Thoracic aorta (tissue), 2 donors: ENCODE measurements at places on chromosomes 4 and X.

- DNase-seq: no peak
Measured at GRCh38 chrX:18931972-18932371, 51.9 kb downstream of the PHKA2 start.

DNA sequence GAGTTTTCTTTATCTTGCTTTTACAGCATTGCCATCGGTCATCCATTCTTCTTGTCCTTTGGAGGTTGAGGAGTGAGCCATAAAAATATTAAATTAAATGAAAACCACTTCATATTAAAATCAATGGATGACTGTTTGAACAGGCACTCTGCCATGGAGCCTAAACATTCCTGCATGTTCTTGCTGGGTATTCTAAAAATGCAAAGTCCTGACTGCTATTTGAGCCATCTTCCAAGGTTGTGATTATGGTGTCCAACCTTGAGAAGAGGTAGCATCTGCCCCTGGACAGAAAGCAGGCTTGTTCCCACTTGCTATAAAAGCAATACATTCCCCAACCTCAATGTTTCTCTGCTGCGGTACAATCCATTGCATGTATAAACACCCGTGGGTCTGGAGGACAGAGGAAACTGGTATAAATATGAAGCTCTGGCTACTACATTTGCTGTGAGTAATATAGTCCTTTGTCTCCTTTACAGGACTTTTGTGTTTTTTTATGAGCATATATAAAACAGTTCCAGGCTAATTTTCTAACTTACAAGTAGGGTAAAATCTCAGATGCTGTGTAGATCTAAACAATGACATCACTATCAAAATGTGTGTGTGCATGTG is 70.9 kb upstream of the FAT4 start:
- no peak for DNase-seq

DNA sequence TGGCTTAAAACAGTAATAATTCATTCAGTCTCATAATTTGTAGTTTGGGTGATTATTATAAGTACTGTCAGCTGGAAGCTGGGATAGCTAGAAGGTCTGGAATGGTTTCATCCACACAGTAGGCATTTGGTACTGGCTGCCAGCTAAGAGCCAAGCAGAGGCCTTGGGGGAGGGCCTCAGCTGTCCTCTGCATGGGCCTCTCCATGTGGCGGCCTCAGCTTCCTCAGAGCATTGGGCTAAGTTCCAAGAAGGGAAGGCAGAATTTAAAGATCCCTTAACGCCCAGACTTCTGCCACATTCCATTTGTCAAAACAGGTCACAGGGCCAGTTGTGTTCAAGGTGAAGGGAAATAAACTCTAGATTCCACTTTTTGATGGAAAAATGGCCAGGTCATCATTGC is 93.3 kb downstream of the NEUROG2 start:
- no peak for DNase-seq

DNA sequence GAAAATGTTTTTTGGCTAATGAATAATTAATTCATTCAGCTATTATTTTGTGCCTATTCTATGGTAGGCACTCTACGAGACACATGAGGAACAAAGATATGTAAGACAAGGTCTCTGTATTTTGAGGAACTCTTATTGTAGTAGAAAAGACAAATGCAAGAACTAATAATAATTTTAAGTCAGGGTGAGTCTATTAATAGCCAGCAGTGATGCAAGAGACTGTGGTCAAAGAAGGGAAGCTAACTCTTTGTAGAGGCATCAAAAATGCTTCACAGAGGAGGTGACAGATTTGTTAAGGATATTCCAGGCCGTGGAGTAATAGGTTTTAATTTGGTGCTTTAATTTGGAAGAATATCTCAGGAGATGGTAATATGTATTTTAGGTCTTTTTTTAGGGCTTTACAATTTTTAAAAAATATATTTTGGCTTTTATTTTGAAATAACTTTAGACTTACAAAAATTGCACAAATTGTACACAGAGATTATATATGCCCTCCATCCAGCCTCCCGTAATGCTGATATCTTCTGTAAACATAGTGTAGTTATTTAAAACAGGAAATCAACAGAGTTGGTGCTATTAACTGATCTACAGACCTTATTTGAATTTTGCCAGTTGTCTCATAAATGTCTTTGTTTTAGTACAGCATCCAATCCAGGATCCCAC is 48.1 kb downstream of the DCLK2 start:
- no peak for DNase-seq

- DNase-seq: no peak
Measured at GRCh38 chrX:141733371-141733770, 34.8 kb upstream of the SPANXD start.

DNA sequence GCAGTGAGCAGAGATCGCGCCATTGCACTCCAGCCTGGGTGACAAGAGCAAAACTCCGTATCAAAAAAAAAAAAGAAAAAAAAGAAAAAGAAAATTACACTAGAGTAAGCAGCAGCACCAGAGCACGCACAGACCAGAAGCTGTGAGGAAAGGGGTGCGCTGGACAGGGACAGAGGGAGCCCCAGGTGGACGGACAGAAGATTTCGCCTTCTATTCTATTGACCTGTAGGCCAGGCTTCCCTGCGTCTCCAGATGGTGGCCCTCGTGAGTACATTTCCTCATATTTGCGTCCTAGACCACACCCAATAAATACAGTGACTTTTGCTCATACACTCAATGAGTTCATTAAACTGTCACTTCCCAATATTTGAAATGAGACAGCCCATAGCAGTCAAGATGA is 19.1 kb downstream of the MTNR1A start:
- DNase-seq: no peak

GRCh38 chr4:79949178-79949577 is 123.9 kb downstream of the ANTXR2 start:
- DNase-seq: no peak

- no peak for DNase-seq
Measured at GRCh38 chr4:152398060-152398459, 137.8 kb downstream of the FBXW7 start.

DNA sequence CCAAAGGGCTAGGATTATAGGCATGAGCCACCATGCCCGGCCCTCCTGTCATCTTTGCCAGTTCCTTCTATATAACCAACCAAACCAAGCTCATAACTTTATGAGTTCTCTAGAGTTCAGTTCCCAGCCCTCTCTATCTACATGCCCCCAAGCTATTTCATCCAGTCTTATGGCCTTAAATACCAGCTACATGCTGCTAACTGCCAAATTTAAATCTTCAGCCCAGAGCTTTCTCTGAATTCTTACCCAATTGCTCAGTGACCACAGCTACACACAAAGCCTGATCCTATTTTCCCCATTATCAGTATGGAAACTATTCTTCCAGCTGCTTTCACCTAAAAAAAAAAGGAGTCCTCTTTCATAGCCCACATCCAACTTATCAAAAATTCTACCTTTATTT is 23.1 kb downstream of the TMEM184C start:
- DNase-seq: no peak

DNA sequence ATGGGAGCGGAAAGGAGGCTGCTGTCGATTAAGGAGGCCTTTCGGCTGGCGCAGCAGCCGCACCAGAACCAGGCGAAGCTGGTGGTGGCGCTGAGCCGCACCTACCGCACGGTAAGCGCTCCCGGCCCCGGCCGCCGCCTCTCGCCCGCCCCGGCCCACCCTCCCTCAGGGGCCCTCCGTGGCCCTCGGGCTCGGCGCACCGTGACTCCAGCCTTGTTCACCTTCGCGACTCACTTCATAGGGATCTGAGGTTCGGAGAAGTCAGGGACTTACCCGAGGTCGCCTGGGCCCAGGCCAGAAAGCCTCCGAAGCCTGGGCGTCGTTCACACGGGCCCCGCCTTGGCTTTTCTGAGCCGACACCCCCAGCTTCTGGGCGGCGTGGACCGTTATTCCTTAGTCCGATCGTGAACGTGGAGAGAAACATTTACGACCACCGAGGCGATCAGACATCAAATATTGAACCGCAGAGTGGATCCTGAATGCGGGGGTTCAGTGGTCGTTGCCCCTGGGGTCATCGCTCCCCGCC is 362 bp downstream of the NCAPG start:
- no peak for DNase-seq

GRCh38 chr4:74072739-74073138 is 26.3 kb downstream of the CXCL2 start:
- DNase-seq: no peak

DNA sequence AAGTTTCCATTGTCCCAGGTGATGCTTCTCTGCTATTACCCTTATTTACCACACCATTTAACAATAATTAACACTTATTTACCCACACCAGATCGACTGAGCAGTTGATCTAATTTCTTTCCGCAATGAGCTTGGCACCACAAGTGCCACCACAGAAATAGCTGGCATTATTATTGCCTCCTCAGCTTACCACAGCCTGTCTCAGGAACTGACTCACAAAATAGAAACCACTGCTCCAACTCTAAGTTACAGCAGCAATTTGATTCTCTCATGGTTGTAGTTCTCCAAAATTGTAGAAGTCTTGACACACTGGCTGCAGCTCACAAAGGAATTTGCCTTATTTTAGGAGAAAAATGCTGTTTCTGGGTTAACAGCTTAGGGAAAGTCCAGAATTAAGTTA is 22.5 kb downstream of the ZNF721 start:
- no peak for DNase-seq

DNA sequence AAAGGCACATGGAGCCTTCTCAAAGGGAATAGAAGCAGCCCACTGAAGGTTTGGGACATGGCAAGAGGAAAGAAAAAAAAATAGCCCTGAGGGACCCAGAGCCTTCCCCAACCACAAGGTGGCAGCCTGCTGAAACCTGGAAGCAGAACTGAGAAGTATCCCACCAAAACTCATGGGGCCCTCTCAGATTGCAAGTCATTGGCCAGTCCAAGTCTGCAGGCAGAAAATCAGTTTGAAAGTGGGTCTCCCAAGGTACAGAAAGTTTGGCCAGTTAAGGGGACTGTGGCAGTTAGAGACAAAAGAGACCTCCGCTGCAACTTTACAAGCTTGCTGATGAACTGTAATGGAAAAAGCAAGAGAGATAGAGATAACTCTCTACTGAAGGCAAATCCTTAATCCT is 155.8 kb downstream of the ANTXR2 start:
- no peak for DNase-seq

DNA sequence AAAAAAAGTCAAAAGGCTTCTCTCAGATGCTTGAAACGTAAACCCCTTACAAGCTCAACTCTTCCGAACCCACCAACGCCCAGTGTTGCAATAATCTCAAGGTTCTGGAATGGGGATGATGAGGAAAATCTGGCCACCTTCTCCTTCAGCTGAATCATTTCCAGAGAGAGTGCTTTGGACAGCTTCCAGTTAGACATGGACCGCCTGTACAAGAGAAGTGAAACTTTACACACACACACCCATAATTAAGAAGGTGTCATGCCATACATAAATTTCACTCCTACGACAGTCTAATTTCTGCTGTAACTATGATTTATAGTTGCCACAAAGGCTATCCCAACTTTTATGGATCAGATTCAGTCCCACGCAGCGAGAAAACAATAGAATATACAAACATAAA is 72.3 kb downstream of the PRKG2 start:
- no peak for DNase-seq

DNA sequence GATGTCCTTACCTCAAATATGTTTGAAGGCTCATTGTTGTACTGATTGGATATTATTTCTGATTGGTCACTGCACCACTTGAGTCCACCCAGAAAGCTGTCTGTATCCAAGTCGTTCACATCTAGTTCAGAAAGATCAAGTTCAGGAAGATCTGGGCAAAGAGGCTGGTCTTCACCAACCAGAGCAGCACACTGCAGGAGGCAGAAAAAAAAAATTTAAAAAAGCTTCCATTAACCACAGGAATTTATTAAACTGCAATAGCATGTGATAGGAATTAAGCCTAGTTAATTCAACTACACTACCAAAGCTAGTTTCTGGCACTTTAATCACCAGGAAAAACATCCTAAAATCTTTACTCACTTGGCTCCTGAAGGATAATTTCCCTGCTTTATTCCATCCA is 5.1 kb downstream of the PPARGC1A start:
- DNase-seq: no peak

- no peak for DNase-seq
Measured at GRCh38 chr4:155906554-155907247, 3.2 kb downstream of the TDO2 start.
